ENCODE measurements at places on chromosomes 5 and 9.

DNA sequence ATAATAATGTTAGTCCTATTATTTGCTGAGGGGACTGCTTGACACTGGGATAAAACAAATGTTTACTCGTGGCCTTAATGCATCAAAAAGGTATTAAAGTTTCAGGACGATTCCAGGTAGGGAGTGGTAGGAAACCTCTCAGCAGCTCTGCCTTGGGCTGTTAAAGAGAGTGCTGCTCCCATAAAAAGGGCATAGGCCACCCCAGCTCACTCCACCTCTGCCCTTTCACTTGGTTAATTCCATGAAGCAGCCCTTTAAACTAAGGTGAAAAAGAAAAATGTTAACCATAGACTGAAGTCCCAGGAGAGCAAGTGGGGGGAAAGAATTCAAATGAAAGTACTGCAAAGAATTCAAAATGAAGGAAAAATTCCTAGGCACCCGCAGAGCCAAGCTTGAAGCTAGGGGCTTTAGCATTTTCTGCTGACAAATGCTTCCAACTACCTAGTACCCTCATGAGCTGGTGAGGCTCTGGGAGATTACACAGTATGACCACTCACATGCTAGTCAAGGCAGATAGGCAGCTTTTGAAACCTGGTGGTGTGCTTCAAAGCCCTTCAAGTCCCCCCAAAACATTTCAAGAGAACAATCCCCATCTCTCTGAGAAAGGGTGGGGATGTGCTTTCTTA is 8.5 kb downstream of the KLF9 start:
- DNase-seq = no peak

GRCh38 chr9:34381323-34381722 is 4.6 kb upstream of the MYORG start:
- DNase-seq = no peak

DNA sequence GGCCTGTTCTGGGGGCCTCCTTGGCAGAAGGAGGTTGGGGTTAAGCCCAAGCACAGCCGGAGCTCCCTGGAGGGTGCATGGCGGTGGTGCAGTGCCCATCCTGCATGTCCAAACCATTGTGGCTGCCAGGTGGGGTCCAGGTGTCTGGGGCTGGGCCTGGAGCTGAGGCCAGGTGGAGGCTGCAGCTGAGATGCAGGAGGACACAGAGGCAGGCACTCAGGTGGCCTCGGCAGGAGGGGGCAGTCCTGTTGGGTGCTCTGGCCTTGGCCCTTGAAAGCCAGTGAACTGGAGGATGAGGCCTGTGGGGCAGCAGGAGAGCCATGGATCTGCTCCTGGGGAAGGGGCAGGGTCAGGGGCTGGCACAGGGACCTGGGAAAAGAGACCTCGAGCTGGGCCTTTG is 195.3 kb downstream of the OLFM1 start:
- no peak for DNase-seq

- DNase-seq = no peak
Measured at GRCh38 chr5:137887831-137888230, 1.4 kb upstream of the PKD2L2 start.

- DNase-seq = no peak
Measured at GRCh38 chr5:174177976-174178605, 132.6 kb downstream of the NSG2 start.

DNA sequence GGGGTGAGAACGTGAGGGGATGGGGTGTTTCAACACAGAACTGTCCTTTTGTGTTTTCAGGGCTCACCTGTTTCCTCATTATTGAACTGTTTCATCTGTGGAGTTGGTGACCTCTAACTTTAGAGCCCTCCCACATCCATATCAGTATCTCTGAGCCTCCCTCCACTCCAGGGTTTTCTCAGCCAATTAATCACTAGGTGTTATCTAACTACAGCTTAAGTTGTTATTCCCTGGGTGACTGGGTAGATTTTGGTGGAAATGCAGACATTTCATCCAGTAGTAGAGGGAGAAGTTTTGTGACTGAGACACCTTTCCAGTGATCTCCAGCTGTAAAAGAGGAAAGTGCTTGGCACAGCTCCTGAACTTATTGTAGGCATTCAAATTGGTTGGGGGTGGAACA is 23.7 kb downstream of the PPP3R2 start:
- no peak for DNase-seq

GRCh38 chr5:110809006-110809405 is 70.2 kb downstream of the SLC25A46 start:
- no peak for DNase-seq

DNA sequence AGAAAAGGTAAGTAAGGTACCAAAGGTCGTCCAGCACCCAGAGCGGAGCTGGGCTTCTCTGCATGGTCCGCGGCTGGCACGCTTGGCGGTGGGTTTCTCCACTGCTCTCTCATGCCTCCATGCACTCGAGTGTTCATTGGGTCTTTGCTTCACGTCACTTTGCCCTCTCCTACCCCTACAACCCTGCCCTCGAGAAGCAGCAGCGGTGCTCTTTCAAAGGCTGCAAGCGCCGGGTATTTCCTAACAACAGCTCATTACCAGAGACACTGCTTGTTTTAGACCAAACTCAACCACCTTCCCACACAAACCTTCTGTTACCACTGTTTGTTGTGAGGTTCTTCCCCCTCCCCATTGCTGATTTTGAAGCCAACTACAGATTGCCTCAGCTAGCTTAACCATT is 21.5 kb upstream of the ZBTB34 start:
- DNase-seq = no peak

DNA sequence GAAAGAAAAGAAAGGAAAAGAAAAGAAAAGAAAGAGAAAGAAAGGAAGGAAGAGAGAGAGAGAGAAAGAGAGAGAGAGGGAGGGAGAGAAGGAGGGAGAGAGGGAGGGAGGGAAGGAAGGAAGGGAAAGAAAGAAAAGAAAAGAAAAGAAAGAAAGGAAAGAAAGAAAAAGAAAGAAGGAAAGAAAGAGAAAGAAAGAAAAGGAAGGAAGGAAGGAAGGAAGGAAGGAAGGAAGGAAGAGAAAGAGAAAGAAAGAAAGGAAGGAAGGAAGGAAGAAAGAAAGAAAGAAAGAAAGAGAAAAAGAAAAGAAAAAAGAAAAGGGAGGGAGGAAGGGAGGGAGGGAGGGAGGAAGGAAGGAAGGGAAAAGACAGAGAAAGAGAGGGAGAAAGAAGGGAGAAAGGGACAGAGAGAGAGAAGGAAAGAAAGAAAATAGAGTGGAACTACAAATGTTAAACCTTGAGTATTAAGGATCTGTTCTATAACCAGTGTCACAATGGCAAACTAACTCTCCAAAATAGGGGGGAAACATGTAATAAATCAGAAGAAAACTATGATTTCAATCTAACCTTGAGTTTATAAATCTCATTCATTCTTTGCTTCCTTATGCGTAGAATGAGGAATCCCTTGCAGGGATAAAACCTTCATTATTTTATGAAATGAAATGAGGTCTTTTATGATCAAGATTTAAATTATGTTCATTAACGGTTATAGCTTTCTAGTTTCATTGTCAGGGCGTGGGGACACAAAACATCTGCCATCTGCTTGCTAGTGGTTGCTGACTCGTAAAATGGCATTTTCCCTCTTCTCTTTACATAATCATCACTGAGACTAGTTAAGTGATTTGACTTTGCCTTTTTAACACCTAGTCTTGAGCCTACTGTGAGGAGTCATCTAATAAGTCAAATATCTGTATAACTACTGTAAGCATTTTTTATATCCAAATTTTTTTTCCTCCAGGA is 40.7 kb upstream of the RAD23B start:
- no peak for DNase-seq

DNA sequence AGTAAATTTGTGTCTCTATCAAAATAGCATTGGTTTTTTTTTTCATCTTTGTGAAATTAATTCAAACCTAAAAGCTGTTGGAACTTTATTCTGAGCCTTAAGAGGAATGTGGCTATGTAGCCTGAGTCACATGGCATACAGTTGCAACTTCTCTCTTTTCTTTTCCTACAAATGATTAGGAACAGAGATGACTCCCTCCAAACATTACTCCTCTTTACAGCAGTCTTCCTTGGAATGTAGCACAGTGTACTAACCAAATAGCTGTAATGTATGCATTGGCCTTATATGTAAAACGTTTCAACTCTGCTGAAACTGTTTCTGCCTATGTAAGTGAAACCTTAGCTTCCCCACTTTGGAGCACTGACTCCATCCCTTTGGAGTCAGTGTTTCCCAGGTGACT is 100.9 kb upstream of the MAP1B start:
- DNase-seq = no peak
